ENCODE measurements at places on chromosomes 3 and 15.

DNA sequence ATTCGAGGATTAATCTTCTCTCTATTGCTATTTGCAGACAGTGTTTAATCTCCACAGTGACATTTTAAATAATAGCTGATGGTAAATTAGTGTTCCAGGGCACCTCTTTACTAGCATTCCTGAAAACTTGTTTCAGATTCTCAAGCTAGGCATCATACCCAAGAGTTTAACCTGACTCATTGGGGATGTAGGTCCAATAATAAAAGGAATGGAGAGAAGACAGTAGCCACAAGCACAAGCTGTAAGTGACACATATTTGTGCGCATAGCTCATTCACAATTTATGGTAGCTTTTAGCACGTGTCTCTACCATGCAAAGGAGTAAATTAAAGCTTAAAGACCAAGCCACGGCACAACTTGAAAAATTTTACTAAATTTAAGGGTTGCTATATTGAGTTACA, 171.3 kb upstream of the FAM3D start:
- no peak for DNase-seq

GRCh38 chr15:34114215-34114614, 12.3 kb downstream of the PGBD4 start:
- no peak for DNase-seq

DNA sequence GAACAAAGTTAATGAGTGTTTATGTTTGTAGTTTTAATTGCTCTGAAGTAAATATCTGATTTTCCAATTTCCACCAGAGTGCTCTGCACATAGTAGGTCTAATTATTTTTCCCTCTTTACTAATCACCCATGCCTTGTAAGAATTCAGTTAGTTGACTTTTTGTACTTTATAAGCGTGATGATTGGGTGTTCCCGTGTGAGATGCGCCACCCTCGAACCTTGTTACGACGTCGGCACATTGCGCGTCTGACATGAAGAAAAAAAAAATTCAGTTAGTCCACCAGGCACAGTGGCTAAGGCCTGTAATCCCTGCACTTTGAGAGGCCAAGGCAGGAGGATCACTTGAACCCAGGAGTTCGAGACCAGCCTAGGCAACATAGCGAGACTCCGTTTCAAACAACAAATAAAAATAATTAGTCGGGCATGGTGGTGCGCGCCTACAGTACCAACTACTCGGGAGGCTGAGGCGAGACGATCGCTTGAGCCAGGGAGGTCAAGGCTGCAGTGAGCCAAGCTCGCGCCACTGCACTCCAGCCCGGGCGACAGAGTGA, 507 bp upstream of the VHL start:
- no peak for DNase-seq

DNA sequence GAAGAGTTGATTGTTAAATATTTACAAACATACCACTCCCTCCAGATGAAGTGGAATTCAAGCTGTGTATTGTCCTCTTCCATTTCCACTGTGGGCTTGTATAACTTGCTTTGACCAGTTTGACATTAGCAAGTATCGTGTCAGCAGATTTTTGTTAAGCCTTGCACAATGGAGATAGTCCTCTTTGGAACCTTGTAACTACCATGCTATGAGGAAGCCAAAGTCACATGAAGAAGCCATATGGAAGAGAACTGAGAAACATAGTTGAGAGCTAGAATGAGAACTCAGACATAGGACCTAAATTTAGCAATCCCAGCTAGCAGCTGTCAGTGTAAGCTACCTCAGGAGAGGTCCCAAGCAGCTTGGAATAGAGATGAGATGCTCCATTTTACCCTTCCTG, 889.2 kb downstream of the PDCD6IP start:
- DNase-seq = no peak

- no peak for DNase-seq
These were observed 7.9 kb downstream of the P4HTM start for GRCh38 chr3:48997714-48998637.

DNA sequence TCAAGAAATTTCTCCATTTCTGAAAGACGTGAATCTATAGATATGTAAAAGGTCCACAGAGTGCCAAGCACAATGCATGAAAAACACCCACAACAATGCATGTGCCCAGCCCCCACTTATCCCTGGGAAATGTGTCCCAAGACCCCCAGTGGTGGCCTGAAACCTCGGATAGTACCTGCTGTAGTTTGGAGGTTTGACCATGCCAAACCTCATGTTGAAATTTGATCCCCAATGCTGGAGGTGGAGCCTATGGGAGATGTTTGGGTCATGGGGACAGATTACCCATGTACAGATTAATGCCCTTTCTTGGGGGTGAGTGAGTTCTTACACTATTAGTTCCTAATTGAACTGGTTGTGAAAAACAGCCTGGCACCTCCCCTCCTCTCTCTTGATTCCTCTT, 21.4 kb upstream of the MYZAP start:
- no peak for DNase-seq

GRCh38 chr3:65776494-65776893, 262.2 kb downstream of the MAGI1 start:
- no peak for DNase-seq

DNA sequence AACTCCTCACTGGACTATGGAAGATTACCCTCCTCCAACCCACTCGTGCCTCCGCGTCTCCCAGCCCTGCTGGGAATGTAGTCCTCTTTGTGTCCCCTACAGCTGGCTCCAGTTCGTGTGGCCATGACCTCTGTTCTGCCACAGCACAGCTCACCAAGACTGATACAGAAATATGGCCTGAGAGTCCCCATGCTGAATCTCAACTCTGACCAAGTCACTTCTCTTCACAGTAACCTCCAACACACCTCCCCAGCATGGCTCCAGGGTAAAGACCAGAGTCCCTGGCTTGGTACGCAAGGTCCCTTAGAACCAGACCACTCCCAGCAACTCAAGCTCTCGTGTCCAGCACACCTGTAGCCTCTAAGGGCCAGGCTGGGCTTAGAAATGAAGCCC, 2.3 kb upstream of the COL7A1 start:
- DNase-seq = no peak

DNA sequence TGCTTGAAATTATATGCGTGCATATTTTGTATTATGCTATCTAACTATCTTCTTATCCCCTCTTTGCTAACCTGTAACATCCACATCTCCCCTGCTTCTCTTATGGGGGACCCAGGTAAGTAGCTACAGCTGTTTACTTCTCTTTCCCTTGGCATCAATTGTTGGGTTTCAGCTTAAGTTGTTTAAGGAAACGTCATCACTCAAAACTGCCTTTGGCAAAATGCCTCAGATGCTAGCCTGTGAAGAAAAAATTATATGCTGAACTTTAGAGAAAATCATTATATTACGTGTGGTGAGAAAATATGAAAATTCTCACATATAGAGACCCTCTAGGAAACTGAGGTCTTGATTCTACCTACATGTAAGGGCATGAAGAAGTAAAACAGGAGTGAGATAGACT, 447.0 kb upstream of the NECTIN3 start:
- DNase-seq = no peak

- DNase-seq = no peak
These were observed 96.5 kb upstream of the PHLDB2 start for GRCh38 chr3:111762537-111762936.

DNA sequence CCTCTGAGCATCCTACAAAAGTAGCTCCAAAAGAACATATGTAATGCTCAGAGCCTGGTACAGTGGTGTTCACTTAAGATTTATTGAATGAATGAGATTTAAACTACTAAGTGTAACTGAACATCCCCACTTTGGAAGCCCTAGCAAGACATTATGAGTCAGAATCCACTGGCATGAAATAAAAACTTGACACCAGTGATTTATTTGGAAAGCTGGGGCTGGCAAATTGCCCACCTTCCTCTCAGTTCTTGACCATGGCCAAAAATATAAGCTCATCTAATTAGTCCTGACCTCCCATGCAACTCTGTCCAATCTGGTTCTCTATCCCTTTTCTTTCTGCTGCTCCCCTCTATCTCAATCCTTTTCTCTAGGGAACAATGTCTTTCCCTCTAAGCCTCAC, 418.0 kb downstream of the PLCL2 start:
- DNase-seq = no peak

DNA sequence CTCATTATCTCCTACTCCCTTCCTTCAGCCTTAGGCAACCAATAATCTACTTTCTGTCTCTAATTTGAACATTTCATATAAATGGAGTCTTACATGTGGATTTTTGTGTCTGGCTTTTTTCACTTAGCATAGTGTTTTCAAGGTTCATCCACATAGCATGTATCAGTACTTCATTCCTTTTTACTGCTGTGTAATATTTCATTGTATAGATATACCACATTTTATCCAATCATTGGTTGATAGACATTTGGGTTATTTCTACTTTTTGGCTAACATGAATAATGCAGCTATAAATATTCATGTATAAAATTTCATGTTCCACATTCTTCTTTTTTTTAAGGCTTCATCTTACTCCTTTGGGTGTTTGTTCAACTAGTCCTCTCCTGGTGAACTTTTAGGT, 20.2 kb downstream of the DBR1 start:
- no peak for DNase-seq

GRCh38 chr15:78109156-78109555, 16.8 kb downstream of the SH2D7 start:
- no peak for DNase-seq

DNA sequence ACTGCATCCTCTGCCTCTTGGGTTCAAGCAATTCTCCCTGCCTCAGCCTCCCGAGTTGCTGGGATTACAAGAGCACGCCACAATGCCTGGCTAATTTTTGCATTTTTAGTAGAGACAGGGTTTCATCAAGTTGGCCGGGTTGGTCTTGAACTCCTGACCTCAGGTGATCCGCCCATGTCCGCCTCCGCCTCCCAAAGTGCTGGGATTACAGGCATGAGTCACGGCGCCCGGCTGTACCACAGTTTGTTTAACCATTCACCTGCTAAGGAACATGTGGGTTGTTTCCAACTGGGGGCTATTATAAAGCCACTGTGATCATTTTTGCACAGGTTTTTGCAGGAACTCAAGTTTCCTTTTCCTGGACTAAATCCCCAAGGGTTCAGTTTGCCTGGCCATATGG, 123.2 kb upstream of the RAP2B start:
- no peak for DNase-seq

- no peak for DNase-seq
These were observed 41.1 kb upstream of the PLSCR5 start for GRCh38 chr3:146646261-146646660.

GRCh38 chr3:46979958-46980497, 562 bp downstream of the NBEAL2 start:
- no peak for DNase-seq

GRCh38 chr15:68154923-68155559, 50.1 kb downstream of the CALML4 start:
- DNase-seq = no peak

GRCh38 chr3:147812186-147812911, 403.2 kb downstream of the ZIC1 start:
- DNase-seq = no peak

- DNase-seq = no peak
These were observed 37.7 kb downstream of the PCSK6 start for GRCh38 chr15:101451846-101452245.

- DNase-seq = no peak
These were observed 15.4 kb downstream of the HHLA2 start for GRCh38 chr3:108311797-108312196.

DNA sequence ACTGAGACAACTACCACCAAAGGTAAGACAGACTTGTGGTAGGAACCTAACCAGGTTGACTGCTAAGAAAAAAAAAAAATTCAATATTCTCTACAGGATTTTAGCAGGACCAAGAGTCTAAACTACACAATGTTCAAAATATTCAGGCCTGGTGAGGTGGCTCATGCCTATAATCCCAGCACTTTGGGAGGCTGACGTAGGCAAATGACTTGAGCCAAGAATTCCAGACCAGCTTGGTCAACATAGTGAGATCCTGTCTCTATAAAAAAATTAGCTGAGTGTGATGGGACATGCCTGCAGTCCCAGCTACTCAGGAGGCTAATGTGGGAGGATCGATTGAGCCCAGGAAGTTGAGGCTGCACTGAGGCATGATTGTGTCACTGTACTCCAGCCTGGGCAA, 341.6 kb upstream of the WNT5A start:
- no peak for DNase-seq

- no peak for DNase-seq
These were observed 35.4 kb downstream of the LIPC start for GRCh38 chr15:58467121-58467721.

DNA sequence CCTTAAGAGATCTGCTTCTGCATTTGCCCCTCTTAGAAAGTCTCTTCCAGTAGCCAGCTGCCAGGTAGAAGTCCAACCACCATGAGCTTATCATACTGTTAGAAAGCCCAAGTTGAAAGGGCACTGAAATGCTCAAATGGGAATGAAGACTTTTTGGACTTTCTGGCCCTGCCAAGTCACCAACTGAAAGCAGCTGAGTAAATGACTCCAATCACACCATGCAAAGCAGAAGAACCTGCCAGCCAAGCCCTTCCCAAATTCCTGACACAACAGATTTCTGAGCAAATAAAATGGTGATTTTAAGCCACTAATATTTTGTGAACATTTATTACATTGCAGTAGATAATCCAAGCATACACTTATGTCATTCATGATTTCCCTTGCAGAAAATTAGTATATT, 2.1 kb upstream of the CMTM8 start:
- no peak for DNase-seq

- DNase-seq = no peak
These were observed 145.1 kb upstream of the CNTN4 start for GRCh38 chr3:1953536-1953935.

GRCh38 chr3:49805367-49805782, 2.3 kb downstream of the INKA1 start:
- no peak for DNase-seq

DNA sequence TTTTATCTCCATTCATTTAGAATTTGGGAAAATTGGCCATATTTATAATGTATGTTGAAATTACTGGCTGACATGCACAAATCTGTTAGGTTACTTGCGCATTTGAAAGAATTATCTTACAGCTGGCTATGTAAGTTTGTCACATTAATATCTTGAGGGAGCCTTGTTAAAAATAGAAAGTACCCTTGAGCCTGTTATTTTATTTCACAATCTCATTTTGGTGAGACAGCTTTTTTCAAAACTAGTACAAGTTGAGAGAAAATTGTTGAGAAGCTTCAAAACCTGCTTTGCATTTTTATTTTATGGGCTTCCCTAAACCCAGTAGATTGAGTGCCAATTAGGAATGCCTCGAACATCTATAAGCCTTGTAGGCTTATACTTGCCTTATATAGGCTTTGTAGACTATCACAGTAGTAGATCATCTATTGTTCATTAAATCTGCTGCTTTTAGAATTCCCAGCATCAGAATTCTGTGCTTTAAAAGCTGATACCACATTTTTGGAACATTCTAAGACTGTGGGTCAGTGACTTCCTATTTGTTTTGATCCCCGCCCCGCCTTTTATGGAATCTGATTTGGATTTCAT, 6.3 kb downstream of the IDH3A start:
- no peak for DNase-seq

Measured in T1000 (cell line).